ENCODE measurements at places on chromosomes 5 and 9.
A peak's percentile ranks its signal among the peaks of the same experiment; 100 is the strongest.

- peak; percentile 14 for DNase-seq
Observed at GRCh38 chr5:57338068-57338867, 144.3 kb downstream of the ACTBL2 start.

GRCh38 chr5:125798307-125798706, 624.9 kb upstream of the GRAMD2B start:
- DNase-seq, result peak; percentile 71

DNA sequence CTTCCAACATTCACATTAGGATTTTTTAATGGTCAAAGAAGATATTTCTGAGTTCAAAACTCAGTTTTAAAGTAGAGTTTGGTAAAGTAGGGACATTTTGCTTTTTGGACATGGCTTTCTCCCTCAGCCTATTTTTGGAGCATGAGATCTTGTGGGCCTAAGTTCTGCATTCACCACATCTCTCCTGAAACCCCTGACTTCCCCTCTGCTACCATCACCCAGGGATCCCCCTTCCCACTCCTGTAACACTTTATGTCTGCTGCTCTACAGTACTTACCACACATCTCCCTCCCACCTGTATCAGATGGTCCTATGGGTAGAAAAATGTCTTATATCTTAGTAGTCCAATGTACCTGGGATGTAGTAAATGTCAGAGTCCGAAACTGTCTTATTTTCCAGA, 48.2 kb upstream of the JAK2 start:
- no peak for DNase-seq

DNA sequence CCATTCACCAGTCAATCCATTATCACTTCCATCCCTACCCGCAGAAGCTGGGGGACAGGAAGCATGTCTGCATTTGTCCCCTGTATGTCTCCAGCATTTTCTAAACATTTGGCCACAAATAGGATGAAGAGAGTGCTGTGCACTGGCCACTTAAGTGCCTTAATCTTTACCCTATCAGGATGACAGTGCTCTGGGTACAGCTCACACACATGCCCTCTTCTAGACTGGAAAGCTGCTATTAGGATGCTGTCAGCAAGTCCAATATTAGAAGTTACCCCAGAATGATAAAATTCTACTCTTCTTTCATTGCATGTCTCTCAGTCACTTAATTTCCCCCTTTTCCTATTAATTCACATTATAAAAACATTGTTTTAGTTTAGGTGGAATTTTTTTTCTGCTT, 168.4 kb downstream of the RASEF start:
- no peak for DNase-seq

DNA sequence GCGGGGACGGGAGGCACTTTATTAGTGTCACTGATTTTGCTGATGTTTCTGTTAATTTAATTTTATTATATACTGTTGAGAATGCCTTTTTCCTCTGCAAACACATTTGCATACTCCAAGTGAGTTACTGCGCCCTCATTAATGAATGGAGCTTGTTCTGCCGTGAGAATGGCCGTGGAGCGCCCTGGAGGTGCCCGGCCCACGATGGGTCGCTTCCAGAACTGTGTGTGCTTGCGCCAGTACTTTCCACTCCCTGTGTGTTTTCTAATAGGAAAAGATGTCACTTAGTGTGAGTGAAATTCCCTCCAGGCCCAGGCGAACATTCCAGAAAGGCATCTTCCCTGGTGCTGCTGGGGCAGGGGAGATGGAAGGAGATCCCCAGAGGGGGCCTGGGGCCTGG, 30.1 kb downstream of the NDUFS6 start:
- no peak for DNase-seq

- peak; percentile 92 for DNase-seq
Observed at GRCh38 chr9:38380872-38381534, 11.5 kb upstream of the ALDH1B1 start.

- DNase-seq, result peak; percentile 98
Observed at GRCh38 chr5:139638090-139638735, 9.9 kb upstream of the CXXC5 start.

DNA sequence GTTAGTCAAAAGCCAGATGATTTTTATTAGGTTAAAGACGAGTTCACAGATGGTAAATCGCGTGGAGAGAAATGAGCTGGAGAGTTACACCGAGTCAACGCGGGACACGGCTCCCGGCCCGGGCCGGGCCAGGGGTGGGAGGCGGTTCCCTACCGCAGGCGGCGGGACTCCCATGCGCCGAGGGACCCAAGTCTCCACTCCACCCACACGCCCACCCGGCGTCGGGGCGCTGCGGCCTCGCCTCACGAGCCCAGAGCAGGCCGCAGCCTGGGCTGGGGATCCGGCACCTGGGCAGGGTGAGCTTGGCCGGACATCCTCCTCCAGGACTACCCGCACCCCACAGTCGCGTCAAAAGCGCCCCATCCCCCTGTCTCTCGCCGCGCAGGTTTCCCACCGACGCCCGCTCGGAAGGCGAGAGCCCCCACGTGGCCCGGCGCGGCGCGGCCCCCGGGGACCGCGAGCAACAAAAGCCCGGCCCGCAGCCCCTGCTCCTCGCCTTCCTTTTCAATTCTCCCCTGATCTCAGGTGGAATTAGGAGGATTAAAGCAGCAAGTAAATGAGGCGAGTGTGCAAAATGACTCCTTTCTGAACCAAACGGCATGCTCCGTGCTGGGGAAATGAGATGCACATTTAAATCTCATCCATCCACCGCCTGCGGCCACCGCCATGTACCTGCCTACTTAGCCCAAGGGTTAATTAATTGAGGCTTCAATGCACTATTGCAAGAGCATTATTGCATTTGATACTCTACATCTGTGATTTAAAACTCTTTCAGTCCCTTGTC, 196.5 kb upstream of the TBCA start:
- DNase-seq, result no peak

DNA sequence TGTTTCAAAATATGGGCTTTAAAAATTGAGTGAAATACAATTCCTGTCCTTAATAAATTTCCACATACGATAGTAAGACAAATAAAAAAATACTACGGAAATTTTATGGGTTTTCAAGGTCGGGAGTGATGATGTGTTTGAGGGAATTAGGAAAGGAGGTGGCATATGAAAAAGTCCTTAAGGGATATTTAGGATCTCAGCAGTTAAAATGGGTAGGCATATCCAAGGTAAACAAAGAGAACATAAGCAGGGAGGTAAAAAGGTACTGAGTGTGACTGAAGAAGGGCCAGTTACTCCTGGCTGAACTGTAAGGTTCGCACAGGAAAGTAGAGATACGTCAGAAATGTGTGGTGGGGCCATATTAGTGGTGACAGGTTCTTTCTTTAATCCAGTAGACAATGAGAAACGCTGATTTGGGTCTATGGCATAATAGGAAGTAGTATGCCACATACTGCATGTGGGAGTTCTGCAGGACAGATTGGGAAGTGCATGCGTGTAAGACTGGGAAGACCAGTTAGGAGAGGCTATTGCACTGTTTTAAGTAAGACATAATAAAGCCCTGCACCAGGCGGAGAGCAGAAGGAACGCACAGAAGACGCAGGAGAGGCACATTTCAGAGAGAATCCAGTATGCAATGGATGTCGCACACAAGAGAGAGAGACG, 937 bp upstream of the HMGCR start:
- peak; percentile 79 for DNase-seq

GRCh38 chr5:60929024-60929423, 15.8 kb downstream of the ERCC8 start:
- no peak for DNase-seq

DNA sequence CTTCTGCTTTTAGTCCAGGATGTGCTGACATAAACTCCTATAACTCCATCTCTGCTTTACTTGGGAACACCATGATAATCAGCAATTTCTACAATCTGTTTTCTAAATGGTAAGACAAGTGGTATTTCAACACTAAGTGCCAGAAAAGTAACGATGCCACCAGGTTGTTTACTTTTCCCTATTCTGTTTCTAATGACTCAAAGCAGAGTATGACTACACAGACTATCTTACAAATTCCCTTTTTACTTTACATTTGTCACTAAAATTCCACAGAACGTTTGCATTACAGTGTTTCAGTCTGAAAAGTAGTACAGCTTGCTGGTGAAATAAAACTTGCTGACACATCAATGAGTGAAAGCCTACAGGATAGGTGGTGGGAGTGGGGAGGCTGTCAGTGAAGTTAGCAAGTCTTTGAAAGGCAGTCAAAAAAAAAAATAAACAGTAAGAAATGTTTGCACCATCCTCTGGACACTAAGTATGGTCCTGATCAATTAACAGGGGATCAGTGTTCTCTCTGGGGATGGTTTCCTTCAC, 186.5 kb downstream of the LURAP1L start:
- no peak for DNase-seq

DNA sequence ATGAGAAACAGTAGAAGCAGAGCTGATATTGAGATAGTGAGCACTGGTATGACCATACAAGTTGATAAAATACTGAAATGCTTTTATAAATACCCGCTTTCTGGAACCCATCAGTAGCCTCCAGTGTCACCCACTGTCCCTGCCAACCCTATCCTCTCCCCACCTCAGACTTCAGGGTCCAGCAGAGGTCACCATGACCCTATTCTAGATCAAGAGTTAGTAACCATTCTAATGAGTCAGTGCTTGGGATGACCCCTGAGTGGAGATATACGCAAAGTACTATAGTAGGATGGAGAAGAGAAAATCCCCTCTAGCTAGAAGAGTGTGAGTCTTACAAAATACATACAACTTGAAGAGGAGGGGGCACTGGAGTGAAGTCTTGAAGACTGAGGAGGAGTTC, 297.9 kb upstream of the BRINP1 start:
- no peak for DNase-seq

GRCh38 chr9:2138646-2139045, 123.5 kb downstream of the SMARCA2 start:
- no peak for DNase-seq

GRCh38 chr5:93620487-93621326, 37.7 kb downstream of the NR2F1 start:
- DNase-seq, result peak; percentile 79

DNA sequence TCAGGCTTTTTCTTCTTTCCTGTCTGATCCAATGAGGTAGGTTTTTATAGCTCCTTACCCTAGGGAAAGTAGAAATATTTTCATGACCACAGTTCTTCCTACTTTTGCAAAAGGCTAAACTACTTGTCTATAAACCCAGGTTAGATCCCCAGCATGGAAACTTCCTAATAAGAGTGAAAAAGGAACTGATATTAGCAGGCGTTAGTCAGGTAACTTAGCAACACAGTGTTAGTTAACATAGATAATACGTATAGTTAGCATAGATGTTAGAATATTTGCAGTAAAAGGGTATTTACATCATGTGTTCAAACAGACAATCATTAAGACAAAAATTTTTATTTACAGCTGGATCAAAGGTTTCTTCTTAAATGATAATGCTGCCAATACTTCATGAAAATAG, 162.9 kb upstream of the DAB2 start:
- DNase-seq, result no peak

DNA sequence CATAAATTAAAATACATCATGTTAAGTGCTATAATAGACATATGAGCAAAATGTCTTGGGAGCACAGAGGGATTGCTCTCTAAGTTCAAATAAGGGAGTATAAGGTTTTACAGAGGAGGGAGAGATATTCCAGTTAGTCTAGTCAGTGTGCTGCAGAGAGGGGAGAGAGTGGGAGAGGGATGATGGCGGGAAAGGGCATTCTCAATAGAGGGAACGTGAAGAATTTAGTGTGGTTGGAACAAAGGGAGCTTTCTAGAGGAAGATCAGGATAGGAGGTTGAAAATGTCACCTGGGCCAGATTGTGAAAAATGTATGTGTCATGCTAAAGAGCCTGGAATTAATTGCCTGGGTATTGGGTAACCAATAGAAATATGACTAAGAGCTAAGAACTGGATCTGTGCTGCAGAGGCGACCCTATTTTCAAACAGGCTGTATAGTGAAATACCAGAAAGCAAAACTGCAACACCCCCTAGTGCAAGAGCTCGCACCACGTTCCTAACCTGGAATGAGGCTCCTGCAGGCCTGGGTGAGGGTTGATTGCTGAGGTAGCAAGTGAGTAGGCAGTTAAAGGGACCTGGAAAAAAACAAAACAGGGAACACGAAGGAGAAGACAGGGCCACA, 791.8 kb upstream of the C9orf72 start:
- DNase-seq, result no peak

DNA sequence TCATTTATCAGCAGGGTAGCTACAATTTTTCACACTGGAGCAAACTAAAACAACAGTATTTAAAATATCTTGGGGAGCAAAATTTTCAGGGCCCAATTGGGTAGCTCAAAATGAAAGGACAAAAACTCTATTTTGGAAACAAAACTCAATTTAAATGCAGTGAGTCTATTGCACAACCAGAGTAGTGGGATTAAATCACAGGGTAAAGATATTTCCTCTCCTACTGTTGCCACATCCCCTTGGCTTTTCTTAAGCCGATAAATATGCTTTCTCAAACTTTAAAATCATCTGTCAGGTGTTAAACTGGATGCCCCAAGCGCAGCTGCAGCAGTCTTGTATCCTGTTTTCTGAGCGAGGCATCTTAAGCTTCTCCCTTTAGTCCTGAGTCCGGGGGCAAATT, 1474.3 kb upstream of the CDH9 start:
- no peak for DNase-seq

DNA sequence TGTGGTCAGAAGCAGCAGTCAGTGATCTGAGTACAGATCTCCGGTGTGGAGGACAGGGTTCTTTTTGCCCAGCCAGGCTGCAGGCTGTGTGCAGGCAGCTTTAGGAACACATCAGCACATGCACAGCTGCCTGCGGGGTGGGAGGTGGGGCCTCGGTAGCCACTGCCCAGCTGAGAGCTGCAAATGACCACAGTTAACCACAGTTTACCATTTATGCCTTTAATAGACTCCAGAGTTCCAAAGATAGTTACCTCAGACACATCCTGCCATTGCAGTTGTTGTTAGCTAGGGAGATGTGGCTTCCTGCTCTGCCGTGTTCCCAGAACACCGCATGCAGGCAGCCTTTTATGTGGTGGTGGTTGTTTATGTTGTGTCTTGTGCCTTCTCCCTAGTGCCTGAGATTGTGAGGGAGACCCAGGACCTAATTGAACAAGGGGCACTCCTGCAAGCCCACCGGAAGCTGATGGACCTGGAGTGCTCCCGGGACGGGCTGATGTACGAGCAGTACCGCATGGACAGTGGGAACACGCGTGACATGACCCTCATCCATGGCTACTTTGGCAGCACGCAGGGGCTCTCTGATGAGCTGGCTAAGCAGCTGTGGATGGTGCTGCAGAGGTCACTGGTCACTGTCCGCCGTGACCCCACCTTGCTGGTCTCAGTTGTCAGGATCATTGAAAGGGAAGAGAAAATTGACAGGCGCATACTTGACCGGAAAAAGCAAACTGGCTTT, 10.2 kb downstream of the EXOC3 start:
- DNase-seq, result peak; percentile 94

Measured in myocyte (in vitro differentiated cells).